GM23338 (cell line): ENCODE measurements at places on chromosomes 2 and 18.

- H3K36me3 ChIP-seq, result no peaks in the 10 kb centered on the region
- DNase-seq, result no peak
- no peaks in the 10 kb centered on the region for H3K4me1 ChIP-seq
- no peak overlapping the region for H3K27ac ChIP-seq
- no peak overlapping the region for H3K4me3 ChIP-seq
Observed at GRCh38 chr2:95350368-95350767, 52.1 kb upstream of the FAHD2A start.

- no peaks in the 10 kb centered on the region for H3K4me1 ChIP-seq
- H3K27ac ChIP-seq, result no peak overlapping the region
- H3K4me3 ChIP-seq, result no peak overlapping the region
- H3K27me3 ChIP-seq, result no peaks in the 10 kb centered on the region
- no peak for DNase-seq
Observed at GRCh38 chr2:126921066-126921465, 22.4 kb downstream of the TEX51 start.

GRCh38 chr2:24885221-24886125, 34.6 kb downstream of the ADCY3 start:
- no peak for DNase-seq
- H3K36me3 ChIP-seq, result no peaks in the 10 kb centered on the region
- no peaks in the 10 kb centered on the region for H3K27me3 ChIP-seq
- no peaks in the 10 kb centered on the region for H3K4me1 ChIP-seq
- no peak overlapping the region for H3K4me3 ChIP-seq

DNA sequence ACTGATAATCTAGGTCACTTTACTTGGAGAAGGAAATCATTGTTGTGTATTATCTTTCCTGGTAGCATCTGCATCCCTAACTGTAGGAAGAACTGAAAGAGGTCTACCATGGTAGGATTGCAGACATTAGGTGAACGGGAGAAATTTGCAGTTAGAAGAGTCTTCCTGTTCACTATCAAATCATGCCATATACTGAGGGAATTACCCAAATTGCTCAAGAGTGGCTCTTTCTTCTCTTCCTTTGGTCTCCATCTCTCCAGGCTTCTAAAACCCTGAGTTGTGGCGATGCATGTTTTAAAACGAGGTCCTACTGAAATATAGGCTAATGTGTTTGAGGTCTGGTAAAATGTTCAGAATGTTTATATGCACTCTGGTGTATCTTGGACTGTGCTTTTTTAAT, 85.3 kb upstream of the HK2 start:
- no peaks in the 10 kb centered on the region for H3K36me3 ChIP-seq
- H3K4me3 ChIP-seq, result no peak overlapping the region
- H3K4me1 ChIP-seq, result no peaks in the 10 kb centered on the region
- DNase-seq, result no peak

DNA sequence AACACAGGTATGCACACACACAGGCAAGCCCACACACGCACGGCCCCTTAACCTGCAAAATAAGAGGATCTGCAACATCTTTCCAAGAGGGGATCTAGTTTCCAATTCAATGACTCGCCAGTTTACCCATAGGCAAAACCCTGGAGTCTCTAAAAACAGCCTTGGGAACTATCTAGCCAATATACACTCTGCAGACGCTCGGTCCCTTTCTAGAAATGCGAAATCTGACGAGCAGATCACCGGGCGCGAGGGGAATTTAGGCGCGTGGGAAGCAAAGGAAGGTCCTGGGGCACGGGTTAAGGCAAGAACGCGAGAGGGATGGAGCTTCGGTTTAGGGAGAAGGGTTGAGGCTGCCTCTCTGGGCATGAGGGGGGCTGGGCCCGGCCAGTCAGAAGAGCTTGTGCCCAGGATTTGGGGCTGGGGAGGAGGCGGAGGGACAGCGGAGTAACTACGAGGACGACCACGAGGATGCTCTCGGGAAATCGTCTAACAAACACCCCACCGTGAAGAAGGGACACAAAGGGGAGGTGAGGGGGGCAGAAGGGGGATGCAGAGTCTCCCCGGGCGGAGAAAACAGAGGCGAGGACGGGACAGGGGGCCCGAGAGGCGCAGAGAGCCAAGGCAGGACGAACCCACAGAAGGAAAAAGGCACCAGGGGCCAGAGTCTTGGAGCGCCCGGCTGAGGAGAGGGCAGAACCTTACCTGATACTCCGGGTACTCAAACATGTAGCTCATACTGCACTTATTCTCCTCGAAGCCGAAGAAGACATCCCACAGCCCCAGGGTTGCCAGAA, 542 bp downstream of the PGAP1 start:
- peak; percentile 67 for DNase-seq
- peaks cover 16% of the 10 kb centered on the region for H3K4me1 ChIP-seq
- peaks cover 9% of the 10 kb centered on the region for H3K27me3 ChIP-seq

DNA sequence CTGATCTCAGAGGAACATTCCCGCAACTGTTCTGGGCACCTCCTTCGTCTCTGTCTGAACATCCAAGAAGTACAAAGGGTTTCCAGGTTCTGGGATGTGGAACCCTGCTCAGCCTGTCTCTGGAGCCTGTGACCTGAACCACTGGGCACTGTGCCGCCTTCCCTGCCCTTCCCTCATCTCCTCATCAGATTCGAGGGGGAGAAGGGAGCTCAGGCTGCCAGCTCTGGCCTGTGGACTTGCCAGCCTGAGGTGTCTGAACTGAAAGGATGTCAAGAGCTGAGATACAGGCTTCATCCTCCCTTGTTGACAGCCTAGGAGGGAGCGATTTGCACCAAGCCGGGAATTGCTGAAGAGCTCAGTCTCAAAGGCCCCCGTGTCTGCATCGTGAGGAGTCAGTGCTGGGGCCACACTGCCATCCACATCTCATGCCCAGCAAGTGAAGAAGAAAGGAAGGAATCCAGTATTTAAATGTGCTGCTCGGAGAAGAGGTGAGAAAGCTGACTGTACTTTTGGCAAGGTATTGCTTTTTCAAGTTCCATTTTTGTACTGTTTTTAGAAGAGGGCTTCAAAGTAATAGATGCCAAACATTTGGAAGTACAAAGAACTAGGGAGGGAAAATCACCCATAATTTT, 12.6 kb downstream of the NEU2 start:
- no peaks in the 10 kb centered on the region for H3K36me3 ChIP-seq
- DNase-seq, result no peak
- H3K4me1 ChIP-seq, result peaks cover 7% of the 10 kb centered on the region
- no peak overlapping the region for H3K27ac ChIP-seq
- no peaks in the 10 kb centered on the region for H3K27me3 ChIP-seq

GRCh38 chr18:70931942-70932814, 643.3 kb downstream of the SOCS6 start:
- H3K27ac ChIP-seq, result no peak overlapping the region
- H3K27me3 ChIP-seq, result no peaks in the 10 kb centered on the region
- DNase-seq, result peak; percentile 28
- no peak overlapping the region for H3K4me3 ChIP-seq

- no peak overlapping the region for H3K27ac ChIP-seq
- H3K4me1 ChIP-seq, result peaks cover 10% of the 10 kb centered on the region; the same call in 1 of the 2 replicates
- DNase-seq, result peak; percentile 82
- no peaks in the 10 kb centered on the region for H3K27me3 ChIP-seq
- no peaks in the 10 kb centered on the region for H3K36me3 ChIP-seq
Observed at GRCh38 chr2:177334940-177335543, 57.5 kb upstream of the AGPS start.

DNA sequence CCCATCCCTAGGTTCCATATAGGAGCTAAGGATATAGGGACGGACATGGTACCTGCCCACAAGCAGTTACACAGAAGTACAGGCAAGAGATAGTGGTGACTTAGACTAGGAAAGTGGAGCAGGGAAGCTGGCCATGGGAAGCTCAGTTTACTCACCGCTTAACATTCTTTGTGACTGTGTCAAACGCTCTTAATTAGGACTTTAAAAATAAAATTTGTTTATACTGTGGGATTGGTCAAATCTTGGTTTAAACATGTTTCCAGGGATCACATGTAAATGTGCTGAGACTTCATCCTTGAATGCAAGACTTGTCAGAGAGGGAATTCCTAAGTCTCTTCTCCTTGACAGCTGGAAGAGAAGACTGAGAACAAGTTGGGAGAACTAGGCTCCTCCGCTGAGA, 107.3 kb downstream of the MTCL1 start:
- no peak for DNase-seq
- H3K4me3 ChIP-seq, result no peak overlapping the region
- H3K27me3 ChIP-seq, result no peaks in the 10 kb centered on the region
- H3K36me3 ChIP-seq, result peaks cover 13% of the 10 kb centered on the region; the same call in 1 of the 2 replicates
- no peak overlapping the region for H3K27ac ChIP-seq

DNA sequence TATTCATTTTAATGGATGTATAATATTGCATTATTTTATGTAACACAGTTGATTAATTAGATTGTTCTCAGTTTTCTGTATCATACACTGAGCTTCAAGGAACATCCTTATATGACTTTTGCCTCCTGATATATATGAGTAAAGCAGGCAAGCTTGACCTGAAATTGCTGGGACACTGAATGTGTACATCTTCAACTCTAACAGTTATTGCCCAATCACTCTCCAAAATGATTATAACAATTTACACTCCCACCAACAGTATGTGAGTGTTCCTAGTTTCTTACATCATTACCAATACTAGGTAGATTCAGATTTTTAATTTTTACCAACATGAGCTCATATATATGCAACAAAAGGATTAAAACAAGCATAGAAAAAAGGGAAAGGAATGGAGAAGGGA, 379.4 kb downstream of the SETBP1 start:
- H3K4me1 ChIP-seq, result no peaks in the 10 kb centered on the region
- no peak overlapping the region for H3K27ac ChIP-seq
- H3K27me3 ChIP-seq, result no peaks in the 10 kb centered on the region
- H3K4me3 ChIP-seq, result no peak overlapping the region

GRCh38 chr2:59892398-59892797, 661.1 kb downstream of the BCL11A start:
- DNase-seq, result peak; percentile 14
- H3K36me3 ChIP-seq, result no peaks in the 10 kb centered on the region
- H3K27me3 ChIP-seq, result no peaks in the 10 kb centered on the region
- no peak overlapping the region for H3K4me3 ChIP-seq

- peaks cover 18% of the 10 kb centered on the region for H3K4me1 ChIP-seq
- no peak overlapping the region for H3K27ac ChIP-seq
- no peaks in the 10 kb centered on the region for H3K36me3 ChIP-seq
- DNase-seq, result peak; percentile 12
- no peak overlapping the region for H3K4me3 ChIP-seq
Observed at GRCh38 chr2:212945526-212945925, 205.9 kb downstream of the IKZF2 start.

DNA sequence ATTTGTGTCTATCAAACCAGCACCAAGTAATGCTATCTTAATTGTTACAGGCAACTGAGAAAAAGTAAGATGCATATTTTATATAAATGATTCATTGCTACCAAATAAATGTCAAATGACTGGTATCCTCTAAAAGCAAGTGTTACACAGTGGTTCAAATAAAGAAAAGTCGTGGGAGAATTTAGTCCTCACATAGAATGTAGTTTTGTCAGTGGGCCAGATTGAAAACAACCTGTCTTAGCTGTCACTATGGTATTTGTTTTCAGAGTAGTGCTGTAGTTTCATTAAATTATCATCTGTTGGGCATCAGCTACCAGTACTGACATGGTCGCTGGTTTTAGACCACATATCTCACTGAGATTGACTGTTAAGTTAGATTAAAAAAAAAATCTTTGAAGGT, 10.2 kb upstream of the EIF2AK3 start:
- DNase-seq, result no peak
- no peaks in the 10 kb centered on the region for H3K36me3 ChIP-seq
- H3K27me3 ChIP-seq, result no peaks in the 10 kb centered on the region
- peaks cover 21% of the 10 kb centered on the region for H3K4me1 ChIP-seq

DNA sequence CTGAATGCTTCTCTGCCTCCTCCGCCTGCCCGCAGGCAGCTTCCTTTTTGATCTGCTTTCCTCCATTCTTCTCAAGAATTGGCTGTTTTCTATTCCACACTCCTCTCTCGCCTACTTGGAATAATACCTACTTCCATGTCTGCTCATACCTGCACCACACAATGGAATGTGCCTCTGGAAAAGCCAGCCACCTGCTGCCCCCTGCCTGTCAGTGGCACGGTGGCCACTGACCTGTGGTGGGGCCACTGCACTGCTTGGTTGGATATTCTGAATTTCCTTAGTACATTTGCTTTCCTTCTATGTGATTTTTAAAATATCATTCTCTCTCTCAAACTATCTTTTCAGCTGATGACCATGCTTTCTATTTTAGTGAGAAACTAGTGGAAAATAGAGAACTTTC, 406.9 kb downstream of the DCDC2C start:
- no peak overlapping the region for H3K27ac ChIP-seq
- H3K4me1 ChIP-seq, result no peaks in the 10 kb centered on the region
- no peaks in the 10 kb centered on the region for H3K36me3 ChIP-seq

GRCh38 chr2:121021685-121022084, 263.3 kb downstream of the TFCP2L1 start:
- H3K27ac ChIP-seq, result no peak overlapping the region
- H3K4me3 ChIP-seq, result no peak overlapping the region
- no peaks in the 10 kb centered on the region; the same call in 1 of the 2 replicates for H3K4me1 ChIP-seq
- H3K27me3 ChIP-seq, result peaks cover 21% of the 10 kb centered on the region
- H3K36me3 ChIP-seq, result no peaks in the 10 kb centered on the region

DNA sequence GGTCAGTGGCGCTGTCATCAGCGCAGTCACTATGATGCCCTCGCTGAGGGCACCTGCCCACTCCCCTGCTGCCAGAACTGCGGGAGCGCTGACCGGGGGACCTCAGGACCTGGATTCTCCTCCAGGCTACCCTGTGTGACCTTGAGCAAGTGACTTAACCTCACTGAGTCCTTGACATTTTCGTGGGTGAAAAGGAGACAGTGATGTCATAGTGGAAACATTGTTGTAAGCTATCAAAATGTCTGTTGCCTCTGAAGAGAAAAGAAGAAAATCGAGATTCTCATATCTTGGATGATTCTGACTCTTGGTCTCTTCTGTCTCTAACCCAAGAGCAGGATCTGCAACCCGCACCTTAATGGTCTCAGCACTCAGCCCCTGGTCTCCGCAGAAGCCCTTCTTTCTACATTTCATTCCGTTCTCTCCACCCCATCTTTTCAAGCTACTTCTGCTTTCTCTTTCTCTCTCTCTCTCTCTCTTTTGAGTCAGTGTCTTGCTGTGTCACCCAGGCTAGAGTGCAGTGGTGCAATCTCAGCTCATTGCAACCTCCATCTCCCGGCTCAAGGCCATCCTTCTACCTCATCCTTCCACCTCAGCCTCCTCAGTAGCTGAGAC, 978 bp upstream of the TUBA4A start:
- peak overlapping the region; percentile 74 for H3K4me3 ChIP-seq
- DNase-seq, result no peak
- H3K27ac ChIP-seq, result no peak overlapping the region
